ENCODE measurements at places on chromosomes 11 and 22. TPM values are rescaled to one million over a fixed set of nuclear protein-coding genes. Genes with fewer than 3 reads are reported as not detected.

- DNase-seq = no peak
Observed at GRCh38 chr11:119752345-119752871, 23.4 kb upstream of the NECTIN1 start.

The CAVIN3 gene
- total RNA-seq = 15.4 TPM

- DNase-seq = no peak
Observed at GRCh38 chr22:32501836-32502752, 27.5 kb downstream of the FBXO7 start.

DNA sequence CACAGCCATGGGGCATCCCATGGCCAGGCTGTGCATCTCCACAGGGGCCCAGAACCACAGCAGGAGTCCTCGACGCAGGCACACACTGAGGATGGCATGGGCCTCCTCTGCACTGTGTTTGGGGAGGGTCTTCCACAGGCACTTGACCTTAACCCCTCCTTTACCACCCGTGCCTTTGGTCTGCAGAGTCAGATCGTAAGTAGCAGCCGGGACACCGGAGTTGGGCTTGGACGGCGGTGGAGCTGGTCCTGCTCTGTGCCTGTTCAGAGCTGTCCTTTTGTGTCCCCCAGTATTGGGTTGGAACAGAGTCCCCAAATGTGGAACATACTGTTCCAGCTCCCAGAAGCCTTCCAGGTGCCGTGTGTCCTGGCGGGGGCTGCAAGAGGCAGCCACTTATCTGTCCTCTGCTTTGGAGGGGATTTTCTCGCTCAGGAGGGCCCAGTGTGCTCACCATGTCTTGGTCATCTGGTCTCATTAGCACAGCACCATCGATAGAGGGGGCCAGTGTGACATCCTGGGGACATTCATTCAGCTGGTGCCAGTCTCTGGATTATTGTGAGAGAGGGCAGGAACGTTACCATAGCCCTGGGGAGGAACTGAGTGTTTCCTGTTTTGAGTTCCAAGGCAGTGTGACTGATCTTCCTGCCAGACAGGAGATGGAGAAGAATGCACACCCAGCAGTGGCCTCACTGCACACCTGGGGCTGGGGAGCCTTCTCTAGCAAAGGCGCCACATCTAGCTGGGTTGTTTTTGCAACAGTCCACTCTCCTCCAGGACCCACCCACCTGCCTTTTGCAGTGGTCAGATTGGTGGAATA is 12.4 kb downstream of the CRELD2 start:
- DNase-seq = peak; percentile 85

- no peak for DNase-seq
Observed at GRCh38 chr11:102320679-102321078, 3.4 kb downstream of the BIRC3 start.

The CAPN1 gene
- 325 TPM for total RNA-seq

GRCh38 chr11:75576499-75576918 is 14.5 kb downstream of the SERPINH1 start:
- DNase-seq = no peak

DNA sequence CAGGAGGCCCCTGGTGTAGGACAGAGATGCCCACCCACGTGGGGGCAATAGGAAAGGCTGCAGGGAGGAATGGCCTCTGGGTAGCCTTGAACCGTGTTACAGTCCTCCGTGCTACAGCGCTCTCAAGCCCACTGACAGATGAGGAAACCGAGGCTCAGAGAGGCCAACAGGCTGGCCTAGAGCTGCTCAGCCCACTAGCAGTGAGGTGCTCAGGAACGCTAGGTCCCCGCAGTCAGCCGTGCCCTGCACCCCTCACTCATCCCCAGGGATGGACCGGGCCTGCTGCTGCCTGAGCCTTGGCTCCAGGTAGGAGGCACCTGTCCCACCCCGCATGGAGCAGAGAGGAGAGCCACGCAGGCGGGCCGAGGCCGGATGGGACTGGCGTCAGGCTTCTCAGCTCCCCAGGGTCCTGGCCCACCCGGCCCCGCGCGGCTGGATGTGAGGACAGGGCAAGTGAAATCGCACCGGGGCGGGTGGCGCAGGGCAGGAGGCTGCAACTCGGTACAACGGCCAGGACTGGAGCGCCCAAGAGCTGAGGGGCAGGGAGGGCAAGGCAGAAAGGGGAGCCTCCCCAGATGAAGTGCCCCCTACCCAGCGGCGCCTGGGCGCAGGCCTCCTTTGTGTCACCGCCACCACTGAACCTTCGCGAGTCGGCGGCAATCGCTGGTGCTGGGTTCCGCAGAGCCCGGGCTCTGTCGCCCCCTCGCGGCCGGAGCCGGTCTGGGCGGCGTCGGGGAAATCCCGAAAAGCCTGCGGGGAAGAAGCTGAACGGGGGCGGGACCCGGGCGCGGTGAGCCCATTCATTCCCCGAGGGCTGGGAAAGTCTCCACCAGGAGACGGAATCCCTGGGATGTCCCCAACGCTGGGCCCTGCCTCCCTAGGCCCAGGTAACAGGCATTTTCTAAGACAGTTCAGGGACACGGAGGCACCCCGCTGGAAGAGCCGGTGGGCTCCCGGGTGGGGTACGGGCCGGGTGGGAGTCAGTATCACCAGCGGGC is 8.4 kb upstream of the SLC2A11 start:
- peak; percentile 88 for DNase-seq

DNA sequence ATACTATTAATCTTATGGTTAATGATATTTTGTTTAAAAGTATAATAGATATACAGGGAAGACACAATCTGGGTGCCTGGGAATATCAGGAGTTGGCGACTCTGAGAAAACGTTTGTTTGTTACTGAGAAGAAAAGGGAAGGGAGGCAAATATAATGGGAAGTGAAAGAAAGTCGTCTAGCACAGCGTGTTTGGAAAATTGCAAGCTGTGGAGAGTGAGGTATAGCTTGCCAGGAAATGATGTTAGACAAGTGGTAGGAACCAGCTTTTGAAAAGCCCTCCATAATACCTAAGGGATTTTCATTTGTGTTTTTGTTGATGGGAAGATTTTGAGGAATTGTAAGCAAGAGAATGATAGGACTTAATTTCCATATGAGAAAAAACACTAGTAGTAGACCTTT is 322.2 kb downstream of the LUZP2 start:
- DNase-seq = no peak

The C22orf15 gene
- total RNA-seq = not detected

DNA sequence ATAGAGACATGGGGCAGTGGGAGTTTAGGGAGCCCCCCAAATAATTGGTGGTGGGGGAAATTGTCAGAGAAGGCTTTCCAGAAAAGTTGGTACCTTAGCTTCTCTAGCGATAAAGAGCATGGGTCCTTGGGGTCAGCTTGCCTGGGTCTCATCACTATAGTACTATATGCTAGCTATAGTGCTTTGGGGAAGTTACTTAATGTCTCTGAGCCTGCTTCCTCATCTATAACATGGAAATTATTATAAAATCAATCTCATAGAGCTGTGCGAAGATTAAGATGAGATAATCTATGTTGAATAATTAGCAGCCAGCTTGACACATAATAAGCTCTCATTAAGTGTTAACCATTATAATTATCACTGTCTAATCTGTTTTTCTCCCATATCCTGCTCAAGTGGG is 41.2 kb downstream of the STIM1 start:
- no peak for DNase-seq

DNA sequence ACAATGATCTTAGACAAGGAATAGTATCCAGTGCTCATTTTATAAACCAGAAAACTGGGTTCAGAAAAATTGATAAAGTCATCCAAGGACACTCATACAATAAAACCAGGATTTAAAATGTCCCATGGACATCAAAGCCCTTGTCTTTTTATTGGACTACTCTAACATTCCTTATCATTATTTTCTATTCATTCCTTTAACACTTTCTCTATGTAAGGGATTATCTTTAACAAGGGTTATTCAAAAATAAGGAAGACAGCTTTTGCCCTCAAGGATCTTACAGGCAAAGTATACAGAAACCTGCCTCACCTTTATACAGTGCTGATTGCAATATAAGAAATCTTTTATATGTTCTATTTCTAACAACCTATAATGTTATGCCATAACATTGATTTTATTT is 790.8 kb downstream of the DLG2 start:
- DNase-seq = no peak

The APOL1 gene
- 34.6 TPM for total RNA-seq

- DNase-seq = peak; percentile 32
Observed at GRCh38 chr22:22855617-22856308, 31.9 kb upstream of the IGLL5 start.

The TRIM48 gene
- not detected for total RNA-seq

DNA sequence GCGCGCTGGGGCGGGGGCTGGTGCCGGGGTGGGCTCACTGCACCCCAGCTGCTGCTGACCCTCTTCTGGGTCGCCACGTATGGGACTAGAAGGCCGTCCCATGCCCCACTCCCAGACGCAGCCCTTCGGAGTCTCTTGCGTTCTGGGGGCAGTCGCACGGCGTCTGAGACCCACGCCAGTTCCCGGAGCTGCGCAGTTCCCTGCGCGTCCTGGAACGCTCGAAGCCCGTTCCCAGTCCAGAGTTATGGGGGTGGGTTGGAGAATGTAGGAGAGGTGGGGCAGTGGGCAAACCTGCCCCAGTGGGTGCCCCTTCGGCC is 375 bp downstream of the LAYN start:
- no peak for DNase-seq

- no peak for DNase-seq
Observed at GRCh38 chr11:131370901-131371790, 731 bp downstream of the NTM start.

- peak; percentile 47 for DNase-seq
Observed at GRCh38 chr11:75867778-75868374, 52.9 kb downstream of the UVRAG start.

DNA sequence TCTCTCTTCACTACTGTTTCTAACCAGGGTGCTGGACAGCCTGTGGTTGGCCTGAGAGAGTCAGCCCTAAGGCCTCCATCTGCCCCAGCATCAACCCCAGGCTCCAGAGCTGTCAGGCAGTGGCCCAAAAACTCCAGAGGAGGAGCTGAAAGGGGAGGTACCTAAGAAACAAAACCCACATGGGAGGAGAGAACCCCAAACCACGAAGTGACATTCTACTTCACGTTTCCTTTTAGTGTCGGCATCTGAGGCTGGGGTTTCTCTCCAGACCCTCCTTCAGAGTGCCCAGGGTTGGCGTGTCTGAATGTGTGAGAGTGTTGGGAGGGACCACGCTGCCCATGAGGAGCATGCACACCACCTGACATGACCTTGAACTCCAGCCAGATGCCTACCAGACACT is 69.8 kb upstream of the NNMT start:
- no peak for DNase-seq

GRCh38 chr11:107307991-107308390 is 149.6 kb downstream of the CWF19L2 start:
- no peak for DNase-seq

The USP2 gene
- total RNA-seq = 7.9 TPM

DNA sequence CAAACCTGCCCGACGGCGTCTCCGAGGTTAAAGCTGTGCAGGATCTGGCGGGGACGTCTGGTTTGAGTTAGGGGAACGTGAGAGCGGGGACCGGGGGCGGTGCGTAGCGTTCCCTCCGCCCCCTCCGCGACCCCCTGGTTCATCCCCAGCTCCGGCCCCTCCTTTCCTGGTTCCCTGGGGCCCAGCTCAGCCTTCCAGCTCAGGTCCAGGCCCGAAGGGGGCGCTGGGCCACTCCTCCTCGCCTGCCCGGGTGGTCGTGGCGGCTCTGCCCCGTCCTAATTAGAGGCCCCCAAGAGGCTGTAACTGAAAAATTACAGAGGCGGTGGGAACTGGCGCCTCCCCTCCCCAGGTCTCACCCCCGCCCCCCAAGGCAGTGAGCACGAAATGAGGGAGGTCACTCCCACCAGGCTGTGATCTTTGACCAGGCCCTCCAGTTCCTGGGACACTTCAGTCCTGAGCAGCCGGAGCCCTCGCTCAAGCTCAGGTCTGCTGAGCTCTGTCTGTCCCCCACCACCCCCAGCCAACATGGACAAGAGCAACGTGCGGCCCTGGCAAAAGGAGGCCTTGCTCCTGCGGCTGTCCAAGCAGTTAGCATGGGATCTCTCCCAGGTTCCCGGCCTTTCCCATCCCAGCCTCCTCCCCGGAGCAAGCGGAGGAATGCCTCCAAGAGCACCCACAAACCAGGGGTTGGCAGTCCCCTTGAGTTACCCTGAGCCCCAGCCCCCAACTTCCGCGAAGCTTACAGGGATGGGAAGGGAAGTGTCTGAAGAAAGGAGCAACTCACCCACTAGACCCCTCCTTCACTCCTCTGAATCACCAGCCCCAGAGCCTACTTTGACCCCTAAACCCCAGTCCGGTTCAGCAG is 3.3 kb downstream of the CD248 start:
- no peak for DNase-seq

The MOGAT2 gene
- 211 TPM for total RNA-seq

- peak; percentile 68 for DNase-seq
Observed at GRCh38 chr11:23789938-23790371, 706.9 kb upstream of the LUZP2 start.

The STT3A gene
- 183 TPM for total RNA-seq

The SIK2 gene
- 16.2 TPM for total RNA-seq

DNA sequence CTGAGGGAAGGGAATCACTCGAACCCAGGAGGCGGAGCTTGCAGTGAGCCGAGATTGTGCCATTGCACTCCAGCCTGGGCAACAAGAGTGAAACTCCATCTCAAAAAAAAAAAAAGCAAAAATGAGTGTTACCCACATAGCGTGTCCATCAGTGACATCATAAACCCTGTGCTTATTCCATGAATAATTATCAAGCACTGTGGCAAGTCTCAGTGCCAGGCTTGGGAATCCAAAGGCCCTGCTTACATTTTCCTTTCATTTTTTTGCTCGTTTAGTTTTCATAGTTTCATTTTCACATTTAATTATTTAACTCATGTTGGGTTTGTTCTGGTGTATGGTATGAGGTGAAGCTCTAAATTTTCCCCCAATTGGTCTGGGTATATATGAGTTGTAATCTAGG is 46.5 kb downstream of the NEU3 start:
- no peak for DNase-seq

- DNase-seq = no peak
Observed at GRCh38 chr11:123578778-123579481, 75.5 kb downstream of the SCN3B start.

- no peak for DNase-seq
Observed at GRCh38 chr22:36571991-36572390, 43.0 kb upstream of the EIF3D start.

The OR5P2 gene
- not detected for total RNA-seq

DNA sequence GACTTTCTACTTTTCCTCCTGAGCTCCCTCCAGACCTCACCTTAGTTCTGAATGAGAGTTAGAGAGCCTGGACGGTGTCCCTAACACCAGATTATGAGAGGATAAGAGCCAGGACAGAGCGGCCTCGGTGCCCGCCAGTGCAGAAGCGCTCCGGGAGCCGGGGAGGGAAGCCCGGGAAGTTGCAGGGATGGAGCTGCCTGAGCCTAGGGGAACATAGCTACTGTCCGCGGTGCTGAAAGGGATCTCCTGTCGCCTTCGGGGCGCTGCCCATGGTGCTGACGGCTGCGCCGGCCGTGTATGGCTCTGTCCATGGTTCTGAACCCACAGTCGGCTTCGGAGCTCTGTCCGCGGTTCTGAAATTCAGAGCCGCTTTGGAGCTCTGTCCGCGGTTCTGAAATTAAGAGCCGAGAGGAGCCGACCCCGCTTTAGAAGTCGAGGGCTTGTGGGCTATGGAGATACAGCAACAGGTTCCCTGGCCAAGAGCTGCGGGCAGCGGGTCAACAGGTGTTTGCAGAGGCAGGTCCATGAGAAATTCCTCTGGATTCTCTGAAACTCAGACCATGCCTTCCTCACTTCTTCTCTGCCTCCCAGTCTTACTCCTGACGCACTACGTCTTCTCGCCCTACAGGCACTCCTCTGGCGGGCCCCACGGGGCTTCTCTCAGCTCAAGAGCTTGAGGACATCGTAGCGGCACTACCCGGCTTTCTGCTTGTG is 814 bp downstream of the NPAS4 start:
- peak; percentile 90 for DNase-seq

The FIBP gene
- 41.9 TPM for total RNA-seq

The MRPL17 gene
- total RNA-seq = 34.6 TPM

GRCh38 chr22:42228483-42228882 is 42.0 kb downstream of the TCF20 start:
- no peak for DNase-seq

The SMTNL1 gene
- not detected for total RNA-seq
